ENCODE measurements at places on chromosomes 6 and 20.
A peak's percentile ranks its signal among the peaks of the same experiment; 100 is the strongest.

DNA sequence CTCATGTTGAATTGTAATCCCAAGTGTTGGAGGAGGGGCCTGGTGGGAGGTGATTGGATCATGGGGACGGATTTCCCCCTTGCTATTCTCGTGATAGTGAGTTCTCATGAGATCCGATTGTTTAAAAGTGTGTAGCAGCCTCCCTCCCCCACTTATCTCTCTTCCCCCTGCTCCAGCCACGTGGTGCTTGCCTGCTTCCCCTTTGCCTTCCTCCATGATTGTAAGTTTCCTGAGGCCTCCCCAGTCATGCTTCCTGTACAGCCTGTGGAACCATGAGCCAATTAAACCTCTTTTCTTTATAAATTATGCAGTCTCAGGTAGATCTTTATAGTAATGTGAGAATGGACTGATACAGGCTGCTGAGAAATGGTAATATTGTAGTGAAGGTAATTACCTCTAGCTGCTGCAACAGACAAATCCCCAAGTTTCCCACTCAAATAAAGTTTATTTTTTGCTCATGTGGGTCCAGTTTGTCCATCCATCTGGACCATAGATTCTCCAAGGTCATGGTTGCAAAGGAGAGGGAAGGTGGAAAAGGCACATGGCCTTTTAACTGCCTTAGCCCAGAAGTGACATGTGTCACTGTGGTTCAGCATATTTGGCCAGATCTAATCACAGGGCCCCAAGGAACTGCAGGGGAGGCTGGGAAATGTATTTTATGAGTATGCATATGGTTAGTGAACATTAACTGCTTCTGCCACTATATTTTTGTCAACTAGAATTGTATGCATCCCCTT is 89.2 kb downstream of the TRMT11 start:
- no peak for DNase-seq

- no peak for DNase-seq
Observed at GRCh38 chr6:86476311-86476710, 461.0 kb upstream of the HTR1E start.

GRCh38 chr20:12012241-12013222 is 94.8 kb downstream of the BTBD3 start:
- no peak for DNase-seq

DNA sequence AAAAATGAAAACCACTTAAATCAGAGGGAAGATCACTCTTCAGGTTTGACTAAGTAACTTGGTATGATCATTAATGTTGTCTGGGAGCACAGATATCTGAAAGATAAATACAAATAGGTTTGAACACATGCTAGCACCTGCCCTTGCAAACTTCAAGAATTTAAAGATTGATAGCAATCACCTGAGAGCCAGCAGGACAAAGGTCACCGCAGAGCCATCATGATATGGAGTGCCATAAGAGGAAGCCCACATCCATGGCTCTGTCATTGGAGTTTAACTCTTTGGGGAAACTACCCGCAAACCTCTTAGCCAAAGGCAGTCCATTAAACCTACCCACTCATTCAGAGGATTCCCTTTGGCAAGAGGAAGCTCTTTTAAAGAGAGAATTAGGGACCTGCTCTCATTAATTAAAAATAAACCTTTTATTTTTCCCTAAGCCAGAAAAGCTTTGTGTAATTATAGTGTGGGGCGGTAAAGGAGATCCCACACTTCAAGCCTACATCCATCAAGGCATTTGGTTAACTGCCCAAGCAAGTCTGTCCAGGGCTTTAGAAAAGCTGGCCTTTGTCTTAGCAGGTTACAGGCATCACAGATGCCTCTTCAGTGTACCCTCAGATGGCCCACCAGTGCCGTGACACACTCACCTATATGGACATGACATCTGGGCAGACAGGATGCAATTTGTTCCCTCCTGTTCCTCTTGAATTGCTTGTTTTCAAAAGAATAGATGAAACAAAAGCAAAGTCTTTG is 73.0 kb downstream of the SASH1 start:
- no peak for DNase-seq

DNA sequence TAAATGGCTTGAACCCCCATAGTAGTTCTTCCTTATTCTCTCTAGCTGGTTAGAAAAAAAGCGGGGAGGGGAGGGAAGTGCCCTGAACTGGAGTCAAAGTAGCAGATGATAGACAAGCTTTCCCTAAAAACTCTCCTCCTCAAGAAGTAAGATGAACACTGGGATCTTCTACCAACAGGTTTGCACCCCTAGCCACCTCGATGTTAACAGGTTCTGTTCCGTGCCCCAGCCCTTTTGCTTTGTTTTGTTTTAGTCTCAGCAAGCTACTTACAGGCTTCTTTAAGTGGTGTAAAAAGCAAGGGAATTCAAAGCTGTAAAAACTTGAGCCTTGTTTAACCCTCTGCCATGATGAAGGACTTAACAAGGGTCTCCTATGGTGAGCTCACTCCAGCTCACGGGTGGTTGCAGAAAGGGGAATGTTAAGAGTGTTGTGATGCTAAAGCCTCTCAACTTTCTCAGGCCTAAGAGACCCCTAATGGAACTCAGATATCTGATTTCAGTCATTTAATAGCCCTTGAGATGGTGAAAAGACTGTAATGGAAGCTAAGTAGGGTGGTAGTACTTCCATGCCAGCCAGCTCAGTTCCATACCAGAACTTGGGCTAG is 106.0 kb downstream of the FOXO3 start:
- no peak for DNase-seq

DNA sequence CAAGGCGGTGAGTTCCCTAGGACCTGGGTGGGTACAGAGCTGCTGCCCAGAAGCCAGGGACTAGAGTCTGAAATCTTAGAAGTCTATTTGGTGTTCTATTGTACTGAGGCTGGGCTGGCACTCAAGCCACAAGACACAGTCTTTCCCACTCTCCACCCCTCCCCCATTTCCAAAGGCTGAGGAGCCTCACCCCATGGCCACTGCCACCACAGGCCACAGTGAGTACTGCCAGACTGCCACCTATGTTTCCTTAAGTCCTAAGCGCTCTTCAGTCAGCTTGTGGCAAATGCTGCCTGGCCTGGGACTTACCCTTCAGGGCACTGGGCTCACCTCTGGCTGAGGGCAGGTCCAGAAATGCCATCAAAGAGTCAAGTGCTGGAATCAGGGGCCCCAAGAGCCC is 469.3 kb downstream of the HAO1 start:
- DNase-seq = no peak

DNA sequence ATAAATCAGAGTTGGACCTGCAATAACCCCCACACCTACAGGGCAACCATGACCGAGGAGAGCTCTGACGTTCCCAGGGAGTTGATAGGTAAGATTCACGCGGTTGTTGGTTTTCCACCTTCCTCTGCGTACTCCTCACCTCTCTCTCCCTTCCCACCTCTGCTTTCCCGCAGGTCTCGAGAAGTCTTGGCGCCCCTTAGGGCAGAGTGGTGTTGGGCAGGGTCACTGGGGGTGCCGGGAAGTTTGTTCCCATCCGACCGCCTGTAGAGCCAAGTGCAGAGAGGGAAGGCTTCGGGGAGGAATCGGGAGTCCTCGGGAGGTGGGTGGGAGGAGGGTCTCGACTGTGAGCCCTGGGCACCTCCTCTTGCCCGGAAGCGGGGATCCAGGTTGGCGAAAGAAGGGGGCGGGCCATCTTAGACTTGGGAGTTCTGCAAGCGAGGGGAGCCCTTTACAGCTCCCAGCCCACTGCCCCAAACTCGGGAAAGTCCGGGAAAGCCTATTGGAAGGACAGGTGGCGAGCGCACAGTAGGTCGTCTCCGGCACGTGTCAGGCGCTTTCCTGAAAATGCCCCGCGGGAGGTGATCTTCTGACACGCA is 672 bp downstream of the CARMIL1 start:
- peak; percentile 55 for DNase-seq

DNA sequence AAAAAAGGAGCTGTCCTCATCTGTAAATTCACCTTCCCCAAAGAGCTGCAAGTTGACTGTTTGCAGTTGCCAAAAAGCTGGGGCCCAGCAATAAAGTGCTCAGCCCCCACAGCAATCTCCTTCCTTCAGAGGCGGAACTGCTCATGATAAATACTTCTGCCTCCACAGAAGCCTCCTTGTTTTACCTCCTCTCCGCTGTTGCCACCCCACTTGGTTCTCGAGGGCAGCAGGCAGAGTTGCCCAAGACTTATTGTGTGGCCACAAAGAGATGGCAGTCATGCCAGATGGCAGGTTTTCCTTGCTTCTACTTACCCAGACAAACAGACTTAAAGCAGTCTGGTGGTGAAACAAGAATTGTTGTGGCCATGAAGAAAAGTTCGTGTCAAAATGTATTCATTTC is 66.3 kb downstream of the SLX4IP start:
- no peak for DNase-seq

GRCh38 chr6:170553534-170554012 is 466 bp upstream of the PSMB1 start:
- DNase-seq = no peak

DNA sequence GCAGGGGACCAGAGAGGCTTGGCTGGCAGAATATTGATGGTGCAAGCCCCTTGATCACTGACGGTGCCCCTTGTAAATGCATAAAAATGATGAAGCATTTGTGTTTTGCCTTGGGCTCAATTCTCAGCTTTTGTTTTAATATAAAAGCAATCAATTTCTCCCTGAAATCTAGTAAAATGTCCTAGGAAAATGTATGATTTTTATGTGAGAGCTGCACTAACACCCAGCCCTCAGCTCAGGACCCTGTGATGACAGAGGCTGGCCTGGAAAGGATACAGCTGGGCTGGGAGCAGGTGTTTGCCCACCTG is 84.7 kb upstream of the PHACTR3 start:
- DNase-seq = no peak

GRCh38 chr6:75299801-75300530 is 15.4 kb upstream of the TMEM30A start:
- no peak for DNase-seq

- DNase-seq = peak; percentile 66
Observed at GRCh38 chr20:3312940-3313682, 74.1 kb upstream of the SLC4A11 start.

DNA sequence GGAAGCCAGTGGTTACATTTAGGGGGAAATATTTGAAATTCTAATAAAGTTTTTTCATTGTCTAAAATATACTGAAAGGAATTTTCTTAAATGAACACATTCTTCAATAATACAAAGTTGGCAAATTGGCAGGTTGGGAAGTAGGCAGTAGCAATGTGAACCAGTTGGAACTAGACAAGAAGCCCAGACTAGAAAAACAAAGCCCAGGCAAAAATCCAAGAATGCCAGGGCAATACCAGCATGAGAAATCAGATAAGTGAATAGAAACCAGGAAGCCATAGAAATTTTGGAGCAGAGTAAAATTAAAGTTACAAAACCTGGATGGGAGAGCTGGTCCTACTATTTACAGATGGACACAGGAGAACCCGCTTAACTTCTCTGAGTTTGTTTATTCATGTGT is 52.2 kb downstream of the TPBG start:
- DNase-seq = peak; percentile 63
